ENCODE measurements at places on chromosomes 11 and 22.

DNA sequence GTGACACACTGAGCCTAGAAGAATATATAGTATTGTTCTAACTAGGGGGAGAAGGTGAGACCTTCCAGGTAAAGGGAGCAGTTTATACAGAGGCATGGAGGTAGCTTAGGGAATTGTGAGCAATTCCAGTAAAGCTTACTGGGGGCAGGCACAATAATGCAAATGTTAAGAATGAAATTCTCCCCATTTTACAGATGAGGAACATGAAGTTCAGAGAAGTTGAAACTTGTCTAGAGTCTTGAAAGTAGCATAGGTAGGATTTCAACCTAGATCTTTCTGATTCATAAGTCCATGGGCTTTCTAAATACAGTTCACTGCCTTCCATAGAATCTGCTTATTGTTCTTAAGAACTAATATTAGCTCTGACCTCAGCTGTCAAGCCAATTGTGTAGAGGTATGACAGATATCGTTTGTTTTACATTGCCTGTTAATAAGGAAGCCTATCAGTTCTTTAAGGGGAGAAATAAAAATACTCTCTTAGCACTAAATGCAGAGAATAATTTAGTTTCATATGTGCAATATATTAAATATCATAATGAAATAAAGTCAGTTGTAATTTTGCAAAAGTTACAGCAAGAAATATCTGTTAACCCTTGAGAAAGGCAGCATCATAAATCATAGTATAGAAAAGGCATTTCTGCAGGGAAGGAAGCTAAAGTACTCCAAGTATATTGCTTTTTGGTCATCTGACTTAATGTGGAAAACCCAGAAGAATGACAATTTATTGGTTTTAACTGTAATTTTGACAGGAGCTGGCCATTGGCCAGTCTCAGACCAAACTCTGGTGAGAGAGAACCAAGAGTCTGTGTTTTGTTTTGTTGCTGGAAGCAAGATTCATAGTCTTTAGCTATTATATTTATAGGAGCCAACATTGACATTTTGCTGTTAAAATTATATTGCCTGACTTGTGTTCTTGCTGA lies 181.8 kb downstream of the UVRAG start:
- no peak for DNase-seq

GRCh38 chr11:72799441-72799840 lies 5.6 kb upstream of the STARD10 start:
- DNase-seq = no peak

- no peak for DNase-seq
Measured at GRCh38 chr11:86365546-86365945, 9.1 kb upstream of the CCDC81 start.

GRCh38 chr11:72179804-72180396 lies 12.0 kb upstream of the FOLR1 start:
- DNase-seq = no peak

DNA sequence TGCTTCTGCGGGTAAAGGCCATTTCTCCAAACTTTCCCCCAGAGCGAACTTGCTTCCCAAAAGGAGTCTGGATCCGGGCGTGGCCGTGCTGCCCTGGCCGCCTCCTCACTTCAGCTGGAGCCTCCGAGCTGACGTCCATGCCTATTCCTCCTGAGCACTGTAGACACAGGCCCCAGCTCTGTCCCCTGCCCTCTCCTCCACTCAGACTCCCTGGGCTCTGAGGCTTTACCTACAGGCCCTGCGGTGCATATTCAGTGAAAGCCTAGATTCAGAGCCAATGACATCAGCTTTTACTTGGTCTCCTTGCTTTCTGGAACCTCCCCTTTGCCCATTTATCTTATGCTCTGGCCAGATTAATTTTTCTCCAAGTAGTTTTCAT lies 9.7 kb downstream of the LRP5 start:
- no peak for DNase-seq

GRCh38 chr11:57638811-57639320 lies 10.8 kb downstream of the YPEL4 start:
- no peak for DNase-seq

DNA sequence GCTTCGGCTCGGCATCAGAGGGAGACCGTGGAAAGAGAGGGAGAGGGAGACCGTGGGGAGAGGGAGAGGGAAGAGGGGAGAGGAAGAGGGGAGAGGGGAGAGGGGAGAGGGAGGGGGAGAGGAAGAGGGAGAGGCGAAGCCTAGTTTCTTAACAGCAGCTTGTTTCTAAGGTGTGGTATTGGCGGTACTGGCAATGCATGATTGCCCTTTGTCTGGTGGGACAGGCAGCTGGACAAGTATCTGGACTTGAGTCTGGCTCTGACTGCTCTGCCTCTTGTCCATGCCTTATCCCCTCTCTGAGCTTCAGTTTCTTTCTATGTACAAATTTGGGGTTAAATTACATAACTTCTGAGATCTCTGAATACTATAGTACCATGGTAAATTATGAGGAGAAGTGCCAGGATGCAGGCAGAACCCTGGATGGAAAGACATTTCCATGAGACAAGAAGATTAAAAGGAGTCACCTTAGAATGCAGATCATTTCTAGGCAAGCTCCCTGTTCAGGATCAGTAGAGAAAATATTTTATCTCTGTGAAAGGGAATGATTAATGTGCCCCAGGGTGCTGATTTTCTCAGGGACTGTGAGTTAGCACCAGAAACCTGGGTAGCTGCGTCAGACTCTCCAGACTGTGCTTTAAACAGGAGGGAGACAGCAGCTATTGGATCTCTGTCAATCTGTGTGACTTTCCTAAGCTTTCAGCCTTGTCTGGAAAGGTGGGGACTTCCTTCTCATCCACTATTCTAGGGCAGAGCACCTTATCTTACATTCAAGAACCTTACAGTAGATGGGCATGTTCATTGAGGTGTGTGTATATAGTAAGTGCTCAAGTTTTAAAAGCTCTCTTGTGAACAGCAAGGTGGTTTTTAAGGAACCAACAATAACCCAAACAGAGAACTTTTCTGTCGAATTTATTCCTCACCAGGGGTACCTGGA lies 31.9 kb upstream of the CCDC90B start:
- DNase-seq = no peak

DNA sequence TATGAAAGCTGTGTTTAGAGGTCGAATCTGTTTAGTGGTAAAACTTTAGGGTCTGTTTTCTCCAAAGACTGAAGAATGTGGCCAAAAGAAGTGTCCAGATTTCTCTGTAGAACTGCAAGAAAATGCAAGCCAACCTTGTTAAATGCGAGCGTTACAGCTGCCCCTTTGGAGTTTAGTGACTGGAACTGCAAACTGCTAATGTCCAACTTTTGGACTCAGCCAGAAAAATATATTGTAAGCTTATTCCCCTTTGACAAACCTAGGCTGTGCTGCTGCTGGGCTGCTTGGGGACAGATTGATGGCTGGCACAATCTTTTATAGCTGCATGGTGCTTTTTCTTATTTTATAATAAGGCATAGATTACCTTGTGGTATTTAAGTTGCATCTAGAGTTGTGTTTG lies 3.9 kb downstream of the TEAD1 start:
- no peak for DNase-seq

DNA sequence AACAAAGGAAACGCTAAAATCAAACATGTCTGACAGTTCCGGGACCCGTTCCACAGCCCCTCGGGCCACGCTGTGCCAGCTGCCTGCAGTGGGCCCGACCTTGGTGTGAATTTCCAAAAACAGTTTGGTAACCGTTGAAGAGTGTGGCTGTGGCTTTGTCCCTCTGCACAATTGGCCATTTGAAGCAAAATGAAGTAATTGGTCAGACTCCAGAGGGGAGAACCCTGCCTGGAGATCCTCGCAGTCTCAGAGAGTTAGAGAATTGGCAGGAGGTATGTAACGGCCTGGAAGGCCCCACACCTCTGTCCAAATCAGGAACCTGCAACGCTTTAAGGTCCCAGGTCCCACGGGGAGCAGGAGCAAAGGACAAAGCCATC lies 26.3 kb downstream of the TRMU start:
- DNase-seq = no peak

- DNase-seq = peak; percentile 92
Measured at GRCh38 chr11:76602431-76602861, 68.1 kb downstream of the LRRC32 start.

DNA sequence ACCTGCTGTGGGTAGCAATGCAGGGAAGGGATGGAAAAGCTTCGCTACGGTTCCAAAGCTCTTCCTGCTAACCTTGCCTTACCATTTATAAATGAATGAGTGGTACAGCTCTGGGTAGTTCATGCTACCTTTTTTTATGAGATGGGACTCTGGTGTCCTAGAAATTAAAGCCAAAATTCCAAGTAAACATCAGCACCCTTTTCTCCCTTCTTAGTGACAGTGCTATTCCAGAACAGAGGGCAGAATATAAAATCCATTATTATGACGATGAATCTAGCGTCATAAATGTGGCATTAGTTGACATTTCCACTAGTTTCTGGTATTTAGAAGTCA lies 447 bp upstream of the SVIP start:
- DNase-seq = no peak

DNA sequence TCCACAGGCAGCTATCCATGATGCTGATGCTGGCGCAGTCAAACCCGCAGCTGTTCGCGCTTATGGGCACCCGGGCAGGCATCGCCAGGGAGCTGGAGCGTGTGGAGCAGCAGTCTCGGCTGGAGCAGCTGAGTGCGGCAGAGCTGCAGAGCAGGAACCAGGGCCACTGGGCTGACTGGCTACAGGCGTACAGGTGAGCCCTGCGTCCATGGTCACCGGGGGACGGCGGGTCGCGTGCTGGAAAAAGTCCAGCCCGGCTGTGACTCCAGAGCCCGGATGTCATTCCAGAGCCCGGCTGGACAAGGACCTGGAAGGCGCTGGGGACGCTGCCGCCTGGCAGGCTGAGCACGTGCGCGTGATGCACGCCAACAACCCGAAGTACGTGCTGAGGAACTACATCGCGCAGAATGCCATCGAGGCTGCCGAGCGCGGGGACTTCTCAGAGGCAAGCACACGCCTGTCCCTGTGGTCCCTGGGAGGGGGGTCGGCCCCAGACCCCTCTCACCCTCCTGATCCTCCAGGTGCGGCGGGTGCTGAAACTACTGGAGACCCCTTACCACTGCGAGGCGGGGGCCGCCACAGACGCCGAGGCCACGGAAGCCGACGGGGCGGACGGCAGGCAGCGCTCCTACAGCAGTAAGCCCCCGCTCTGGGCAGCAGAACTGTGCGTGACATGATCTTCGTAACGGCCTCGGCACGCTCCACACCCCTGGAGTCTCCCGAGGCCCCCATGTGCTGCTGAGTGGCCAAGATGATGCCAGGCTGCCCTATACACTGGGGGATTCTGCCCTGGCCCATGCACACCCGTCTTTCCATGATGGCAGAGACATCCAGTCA lies 16.1 kb downstream of the SELENOO start:
- no peak for DNase-seq

DNA sequence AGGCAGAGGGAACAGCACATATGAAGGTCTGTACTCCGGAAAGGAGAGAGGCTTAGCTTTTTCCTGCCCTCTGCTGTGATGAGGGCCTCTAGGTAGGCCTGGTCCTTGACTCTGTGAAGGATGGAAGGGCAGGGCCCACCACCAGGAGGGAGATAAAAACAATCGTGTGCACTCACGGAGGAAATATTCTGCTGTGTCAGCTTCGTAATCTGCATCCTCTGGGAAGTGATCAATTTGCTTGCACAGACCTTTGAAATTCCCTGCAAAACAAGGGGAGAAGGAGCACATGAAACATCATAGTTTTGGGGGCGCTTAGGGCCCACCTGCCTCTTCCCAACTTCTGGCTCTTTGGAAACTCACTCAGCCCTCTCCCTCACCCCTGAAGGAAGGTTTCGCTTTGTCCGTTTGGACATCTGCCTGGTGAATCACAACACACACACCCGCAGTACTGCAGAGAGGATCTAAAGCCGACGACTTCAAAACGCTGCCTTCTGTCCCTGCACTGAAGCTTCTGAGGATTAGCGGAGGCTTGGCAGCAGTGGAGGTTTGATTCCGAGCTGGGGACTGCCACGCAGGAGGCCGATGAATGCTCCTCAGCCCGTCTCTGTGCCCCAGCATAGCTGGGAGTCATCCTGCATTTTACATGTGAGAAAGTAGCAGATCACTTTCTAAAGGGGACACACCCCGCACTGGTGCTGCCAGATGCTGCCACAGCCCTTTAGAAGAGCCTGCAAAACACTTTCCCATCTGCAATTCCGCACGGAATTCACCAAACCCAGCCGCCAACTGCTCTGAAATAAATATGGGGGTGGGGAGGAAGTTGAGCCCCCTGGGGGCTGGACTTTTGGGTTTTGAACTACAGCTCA lies 58.6 kb upstream of the EIF3D start:
- no peak for DNase-seq

DNA sequence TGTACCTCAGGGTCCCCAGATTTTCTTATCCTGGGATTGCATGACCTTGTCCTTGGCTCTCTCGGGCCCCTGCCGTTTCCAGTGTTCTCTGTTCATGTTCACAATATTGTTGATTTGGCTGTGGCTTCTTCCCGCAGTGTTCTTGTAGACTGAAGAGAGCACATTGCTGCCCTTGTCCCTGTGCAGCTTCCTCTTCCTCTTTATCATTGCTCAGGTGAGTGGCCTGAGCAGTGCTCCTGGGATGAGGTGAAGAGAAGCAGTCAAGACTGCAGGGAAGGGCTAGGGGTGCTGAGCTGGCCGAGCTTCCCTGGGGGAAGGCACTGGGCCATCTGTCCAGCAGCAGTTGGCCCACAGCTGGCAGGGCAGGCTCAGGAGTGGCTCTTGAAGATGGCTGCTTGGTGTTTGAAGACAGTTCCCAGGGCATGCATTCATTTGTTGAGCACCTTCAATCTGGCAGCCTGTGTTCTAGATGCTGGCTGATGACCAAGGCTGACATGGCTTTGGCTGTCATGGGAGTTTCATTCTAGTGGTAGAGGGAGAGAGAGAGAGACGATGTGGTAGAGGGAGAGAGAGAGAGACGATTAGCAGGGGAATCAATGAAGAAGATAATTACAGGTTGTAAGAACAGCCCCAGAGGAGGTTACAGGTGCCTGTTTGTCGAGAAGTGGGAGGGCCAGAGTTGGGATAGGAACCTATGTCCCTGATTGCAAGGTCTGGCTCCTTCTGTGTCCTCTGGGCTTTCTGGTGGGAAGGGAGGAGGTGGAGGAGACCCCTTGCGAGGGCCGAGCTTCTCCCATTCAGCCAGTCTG lies 17.4 kb downstream of the BMAL1 start:
- no peak for DNase-seq

- DNase-seq = peak; percentile 77
Measured at GRCh38 chr22:29737251-29738117, 17.7 kb downstream of the CABP7 start.

DNA sequence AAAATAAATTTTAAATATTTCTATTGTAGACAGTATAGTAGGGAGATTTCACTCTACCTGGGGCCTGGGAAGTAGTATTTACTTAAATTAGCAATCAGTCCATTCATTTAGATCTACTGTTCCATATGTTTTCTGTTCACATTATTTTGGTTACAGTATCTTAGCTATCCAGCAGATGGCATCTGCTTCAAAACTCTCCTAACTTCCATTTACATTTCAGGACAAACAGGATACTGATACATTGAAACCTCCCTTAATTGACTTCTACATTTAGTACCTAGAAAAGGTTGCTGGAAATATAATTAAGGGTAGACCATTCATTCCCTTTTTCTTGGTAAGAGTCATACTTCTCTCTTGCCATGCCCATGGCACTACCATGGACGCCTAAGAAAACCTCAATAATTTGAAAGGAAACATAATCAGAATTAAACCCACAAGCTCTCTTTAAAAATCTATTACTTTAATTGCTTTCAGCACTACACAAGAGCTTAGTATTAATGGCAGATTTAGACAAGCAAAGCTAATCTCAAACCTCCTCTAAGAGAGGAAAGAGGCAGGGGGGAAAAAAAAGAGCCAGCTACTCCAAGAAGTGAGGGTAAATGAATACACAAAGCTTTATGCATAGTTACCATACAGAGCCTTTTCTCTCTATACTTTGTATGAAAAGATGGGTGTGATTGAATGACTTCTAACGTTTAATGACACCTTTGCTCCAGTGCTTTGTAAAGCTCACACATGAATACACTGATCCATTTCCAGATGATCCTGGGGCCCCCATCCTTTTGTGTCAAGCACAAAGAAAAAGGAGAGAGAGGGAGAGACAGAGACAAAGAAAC lies 131.2 kb upstream of the MTMR2 start:
- peak; percentile 61 for DNase-seq

All from hematopoietic multipotent progenitor cell treated with erythropoietin and hydrocortisone succinate and interleukin-3 and kit ligand, for 4 days (in vitro differentiated cells).